ENCODE measurements at places on chromosomes 3 and 15.

DNA sequence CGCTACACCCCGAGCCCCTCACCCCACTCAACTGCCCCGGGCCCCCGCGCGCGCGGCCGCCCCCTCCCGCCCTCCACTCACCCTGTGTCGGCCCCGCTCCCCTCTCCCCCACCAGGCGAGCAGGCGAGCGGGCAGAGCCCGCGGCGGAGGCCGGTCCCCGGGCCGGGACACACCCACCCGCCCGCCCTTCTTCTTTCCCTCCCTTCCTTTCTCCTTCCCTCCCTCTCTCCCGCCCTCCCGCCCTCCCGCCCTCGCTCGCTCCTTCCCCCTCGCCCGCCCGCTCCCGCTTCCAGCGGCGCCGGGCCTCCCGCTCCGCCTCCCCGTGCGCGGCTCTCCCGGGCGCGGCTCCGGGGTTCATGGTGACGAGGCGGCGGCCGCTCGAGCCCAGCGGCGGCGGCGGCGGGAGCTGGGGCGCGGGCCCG lies at the start of gene CTDSPL:
Gene CTDSPL (plus strand): TSS at position 261 of the 422 bp plus-strand sequence. CDS start 320 bp downstream, outside the sequence.
- DNase-seq: no peak

DNA sequence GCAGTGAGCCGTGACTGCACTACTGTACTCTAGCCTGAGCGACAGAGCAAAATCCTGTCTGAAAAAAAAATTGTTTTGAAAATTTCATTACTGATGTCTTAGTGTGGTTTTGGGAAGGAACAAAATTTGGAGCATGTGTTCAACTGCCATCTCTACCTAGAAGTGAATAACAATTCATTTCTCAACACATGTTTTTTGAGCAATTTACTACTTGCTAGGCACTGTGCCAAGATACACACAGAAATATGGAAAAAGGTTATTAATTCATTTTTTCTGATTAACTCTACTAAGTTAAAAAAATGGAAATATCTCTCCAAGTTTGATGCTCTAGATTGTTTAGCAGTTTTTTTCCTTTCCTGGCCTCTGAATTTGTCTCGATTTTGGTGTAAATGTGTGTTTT lies 5.2 kb upstream of the TCF12 start:
- DNase-seq: no peak

GRCh38 chr3:17820704-17821103 lies 78.3 kb upstream of the TBC1D5 start:
- no peak for DNase-seq

DNA sequence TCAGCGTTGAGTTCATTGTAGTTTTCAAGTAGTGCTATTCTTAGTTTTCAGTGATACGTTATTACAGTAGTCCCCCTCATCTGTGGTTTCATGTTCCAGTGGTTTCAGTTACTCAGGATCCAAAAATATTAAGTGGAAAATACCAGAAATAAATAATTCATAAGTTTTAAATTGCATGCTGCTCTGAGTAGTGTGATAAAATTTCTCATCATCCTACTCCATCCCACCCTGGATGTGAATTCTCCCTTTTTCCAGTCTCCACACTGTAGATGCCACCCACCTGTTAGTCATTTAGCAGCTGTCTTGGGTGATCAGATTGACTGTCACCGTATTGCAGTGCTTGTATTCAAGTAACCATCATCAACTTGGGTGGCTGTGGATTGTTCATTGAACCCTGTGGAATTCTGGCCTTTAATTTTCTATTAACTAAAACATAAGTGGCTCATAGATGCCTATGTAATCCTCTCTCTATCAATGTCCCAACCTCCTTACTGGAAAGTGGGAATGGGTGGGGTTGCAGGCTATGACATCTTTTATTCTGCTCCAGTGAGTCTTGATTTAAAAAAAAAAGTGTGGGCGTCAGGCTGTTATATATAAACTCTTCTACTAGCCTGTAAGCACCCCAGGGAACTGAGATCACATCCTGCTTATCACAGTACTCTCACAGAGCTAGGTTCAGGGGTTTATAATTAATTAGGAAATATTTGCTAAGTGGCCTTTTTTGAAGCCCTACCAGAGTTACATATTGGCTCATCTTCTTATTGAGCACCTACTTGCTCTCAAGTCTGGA lies 97.5 kb downstream of the CFAP20DC start:
- no peak for DNase-seq

- no peak for DNase-seq
Observed at GRCh38 chr3:108645364-108645763, 55.8 kb downstream of the DZIP3 start.

- DNase-seq: no peak
Observed at GRCh38 chr15:63232405-63232804, 43.0 kb downstream of the RAB8B start.

DNA sequence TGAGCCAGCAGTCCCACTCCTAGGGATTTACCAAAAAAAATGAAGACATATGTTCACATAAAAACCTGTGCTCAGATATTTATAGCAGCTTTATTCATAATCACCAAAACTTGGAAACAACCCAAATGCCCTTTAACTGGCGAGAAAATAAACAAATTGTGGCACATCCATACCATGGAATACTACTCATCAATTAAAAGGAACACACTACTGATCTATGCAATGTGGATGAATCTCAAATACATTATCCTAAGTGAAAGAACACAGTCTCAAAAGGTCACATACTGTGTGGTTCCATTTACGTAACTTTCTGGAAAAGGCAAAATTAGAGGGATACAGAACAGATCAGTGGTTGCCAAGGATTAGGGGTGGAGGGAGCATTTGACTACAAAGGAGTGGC lies 394.5 kb downstream of the SHQ1 start:
- no peak for DNase-seq

GRCh38 chr3:127196466-127197299 lies 3.8 kb downstream of the PRR23E start:
- no peak for DNase-seq

- DNase-seq: no peak
Observed at GRCh38 chr3:73234354-73235014, 173.0 kb downstream of the EBLN2 start.

- no peak for DNase-seq
Observed at GRCh38 chr3:113269661-113270060, 58.3 kb downstream of the BOC start.

DNA sequence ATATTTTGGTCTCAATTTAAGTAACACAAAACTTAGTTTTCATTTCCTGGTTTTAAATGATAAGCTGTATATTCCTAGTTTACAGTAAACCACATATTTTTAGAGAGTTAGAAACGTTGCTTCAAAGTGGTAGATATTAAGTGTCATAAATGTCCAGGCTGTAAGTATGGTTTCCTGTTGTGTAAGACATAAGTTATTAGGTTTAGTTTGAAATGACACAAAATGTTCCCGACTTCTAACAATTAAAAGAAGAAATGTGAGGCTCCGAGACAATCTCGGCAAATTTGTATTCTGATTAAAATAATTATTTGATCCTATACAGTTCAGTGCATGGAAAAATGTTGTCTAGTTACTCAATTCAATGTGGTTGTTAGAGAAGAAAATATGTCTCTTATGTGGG lies 387.3 kb downstream of the EPHA3 start:
- no peak for DNase-seq

DNA sequence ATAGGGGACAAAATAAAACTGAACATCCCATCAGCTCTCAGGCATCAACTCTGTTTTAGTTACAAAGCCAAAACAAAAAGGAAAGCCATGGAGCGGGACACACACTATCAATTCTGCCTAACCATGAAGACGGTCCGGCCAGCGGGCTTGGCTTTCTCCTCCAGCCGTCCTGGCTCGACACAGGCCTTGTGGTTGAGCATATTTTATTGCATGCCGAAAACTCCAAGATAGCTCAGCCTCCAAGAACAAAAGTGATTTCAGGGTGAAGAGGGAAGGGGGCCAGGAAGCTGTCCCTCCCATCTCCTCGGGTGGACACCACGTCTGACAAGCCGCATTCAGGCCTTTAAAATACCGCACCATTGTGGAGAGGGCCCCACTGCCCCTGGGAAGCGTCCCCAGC lies 31.2 kb downstream of the WNT5A start:
- no peak for DNase-seq

GRCh38 chr3:174424656-174425055 lies 434.5 kb upstream of the NAALADL2 start:
- no peak for DNase-seq

DNA sequence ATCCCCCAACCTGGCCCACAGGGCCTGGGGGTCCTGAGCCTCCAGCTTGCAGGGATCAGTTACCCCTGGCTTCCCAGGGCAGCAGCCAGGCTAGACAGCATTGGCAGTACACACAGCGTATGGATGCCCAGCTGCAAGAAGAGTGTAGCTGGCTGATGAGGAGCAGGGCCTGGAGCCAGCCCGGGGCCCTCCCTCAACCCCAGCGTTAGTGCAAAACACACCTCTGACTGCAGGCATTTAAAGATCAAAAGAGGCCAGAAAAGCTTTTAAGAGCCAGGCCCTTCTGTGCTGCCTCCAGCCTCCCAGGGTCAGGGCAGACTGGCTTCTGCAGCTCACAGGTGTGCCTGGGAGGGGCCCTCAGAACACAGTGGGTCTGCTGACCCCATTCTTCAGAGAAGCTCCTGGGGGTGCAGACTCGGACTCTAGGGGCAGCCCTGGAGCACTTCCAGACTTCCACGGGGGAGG lies 110.6 kb downstream of the ETFA start:
- no peak for DNase-seq

GRCh38 chr15:48541341-48542278 lies 103.9 kb downstream of the FBN1 start:
- no peak for DNase-seq

- DNase-seq: no peak
Observed at GRCh38 chr3:42101048-42101447, 9.9 kb downstream of the TRAK1 start.

DNA sequence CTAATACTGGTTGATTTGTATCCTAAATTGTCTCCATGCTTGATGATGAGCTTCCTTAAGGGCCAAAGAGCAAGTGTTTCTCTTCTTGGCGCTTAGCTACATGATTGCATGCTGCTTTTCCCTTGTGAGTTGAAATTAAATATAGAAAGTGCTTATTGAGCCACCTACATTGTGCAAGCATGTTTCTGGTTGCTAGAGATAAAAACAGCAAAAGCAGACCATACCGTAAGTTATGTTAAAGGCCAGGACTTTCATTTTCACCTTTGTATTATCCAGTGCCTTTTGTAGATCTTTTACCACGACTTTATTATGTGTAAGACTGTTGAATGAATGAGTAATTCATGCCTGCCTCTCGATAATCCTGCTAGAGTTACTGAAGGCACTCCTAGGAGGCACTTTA lies 41.9 kb upstream of the CCNB2 start:
- no peak for DNase-seq

DNA sequence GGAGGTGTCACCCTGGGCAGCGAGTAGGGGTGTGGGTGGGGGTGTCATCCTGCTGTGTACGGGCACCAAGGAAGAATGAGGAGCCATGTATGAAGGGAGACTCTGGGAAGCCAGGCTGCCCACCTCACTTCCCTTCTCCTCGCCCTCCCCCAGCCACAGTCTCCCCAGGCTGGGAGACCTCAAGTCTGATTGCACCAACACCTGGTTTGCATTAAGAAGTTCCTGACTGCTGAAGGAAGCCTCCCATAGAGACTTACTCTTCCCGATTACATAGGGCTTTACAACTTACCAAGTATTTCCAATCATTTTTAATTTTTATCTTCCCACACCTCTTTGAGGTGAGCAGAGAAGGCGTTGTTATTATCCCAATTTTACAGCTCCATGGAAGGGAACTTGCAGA lies 29.5 kb upstream of the SMAD3 start:
- no peak for DNase-seq

DNA sequence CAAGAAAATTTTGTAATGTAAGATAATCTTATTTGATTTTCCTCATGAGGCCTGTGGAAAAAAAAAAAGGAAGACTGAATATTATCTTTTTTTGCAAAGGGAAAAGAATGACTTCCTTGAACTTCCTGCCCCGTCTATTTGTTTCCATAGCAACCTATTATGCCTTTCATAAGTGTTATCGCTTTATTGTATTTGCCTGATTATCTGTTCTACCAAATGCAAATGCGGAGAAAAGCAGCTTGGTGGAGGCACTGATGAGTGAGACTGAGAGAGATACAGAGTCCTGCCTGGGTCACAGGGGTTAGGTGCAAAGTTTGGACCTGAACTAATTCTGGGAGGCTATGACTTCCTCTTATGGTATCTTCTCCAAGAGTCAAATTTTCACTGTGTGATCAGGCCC lies 334.0 kb upstream of the KCNMB2 start:
- no peak for DNase-seq

DNA sequence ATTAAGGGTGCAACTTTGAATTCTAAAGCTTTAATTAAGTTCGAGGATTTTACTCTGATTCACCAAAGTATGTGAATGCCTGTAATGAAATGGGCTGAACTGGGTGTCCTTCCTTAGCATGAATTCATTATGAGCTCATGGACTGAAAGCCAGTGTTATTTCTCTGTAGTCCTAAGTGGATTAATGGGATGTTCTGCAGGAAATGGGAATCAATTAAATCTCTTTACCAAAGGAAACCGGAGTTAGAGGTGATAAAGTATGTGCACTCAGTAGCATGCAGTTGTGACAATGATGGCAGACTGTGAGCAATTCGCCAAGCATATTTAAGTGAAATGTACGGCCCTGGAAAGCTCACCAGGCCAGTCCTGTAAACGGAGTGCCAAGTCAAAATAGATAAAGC lies 138.7 kb downstream of the CHL1 start:
- DNase-seq: no peak

DNA sequence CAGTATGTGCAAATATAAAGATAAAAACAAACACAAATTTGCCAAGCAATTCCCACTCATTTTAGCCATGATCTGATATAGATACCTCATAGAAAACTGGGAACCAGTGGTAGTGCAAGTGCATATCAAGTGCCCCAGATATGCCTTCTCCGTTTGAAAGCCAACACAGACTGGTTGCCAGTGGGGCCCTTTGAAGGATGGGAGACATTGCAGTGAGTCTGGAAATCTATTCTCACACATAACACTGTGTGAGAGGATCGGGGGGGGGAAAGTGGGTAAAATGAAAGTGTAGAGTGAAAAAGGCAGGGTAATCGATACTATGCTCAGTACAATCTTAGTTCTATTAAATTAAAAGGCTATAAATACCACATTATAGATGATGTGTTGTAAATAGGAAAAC lies 83.0 kb downstream of the CBLB start:
- no peak for DNase-seq

- DNase-seq: no peak
Observed at GRCh38 chr15:101669744-101670143, 17.6 kb upstream of the TM2D3 start.

GRCh38 chr3:30805695-30806094 lies 88.8 kb downstream of the GADL1 start:
- no peak for DNase-seq

GRCh38 chr15:68176601-68177000 lies 28.5 kb downstream of the CALML4 start:
- no peak for DNase-seq

DNA sequence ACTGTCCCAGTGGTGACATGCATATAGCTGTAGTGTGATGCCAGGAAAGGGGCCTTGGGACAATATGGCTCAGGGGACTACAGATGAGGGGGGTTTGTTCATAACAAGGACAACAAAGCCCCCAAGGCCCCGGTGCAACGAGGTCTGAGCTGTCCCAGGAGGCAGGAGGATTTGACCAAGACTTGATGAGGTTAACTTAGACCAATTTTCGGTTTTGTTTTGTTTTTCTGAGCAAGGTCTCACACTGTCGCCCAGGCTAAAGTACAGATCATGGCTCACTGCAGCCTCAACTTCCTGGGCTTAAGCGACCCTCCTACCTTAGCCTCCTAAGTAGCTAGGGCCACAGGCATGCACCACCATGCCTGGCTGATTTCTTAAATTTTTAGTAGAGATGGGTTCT lies 23.8 kb downstream of the EFCAB12 start:
- DNase-seq: no peak

Measured in effector CD4-positive, alpha-beta T cell (primary cell).